ENCODE measurements at places on chromosomes 5 and 9.

- DNase-seq = peak; percentile 46
Observed at GRCh38 chr5:101390151-101390908, 487.2 kb upstream of the ST8SIA4 start.

GRCh38 chr9:124779368-124780059 lies 2.6 kb downstream of the OLFML2A start:
- DNase-seq = peak; percentile 74

- DNase-seq = no peak
Observed at GRCh38 chr9:36966371-36967097, 67.5 kb downstream of the PAX5 start.

DNA sequence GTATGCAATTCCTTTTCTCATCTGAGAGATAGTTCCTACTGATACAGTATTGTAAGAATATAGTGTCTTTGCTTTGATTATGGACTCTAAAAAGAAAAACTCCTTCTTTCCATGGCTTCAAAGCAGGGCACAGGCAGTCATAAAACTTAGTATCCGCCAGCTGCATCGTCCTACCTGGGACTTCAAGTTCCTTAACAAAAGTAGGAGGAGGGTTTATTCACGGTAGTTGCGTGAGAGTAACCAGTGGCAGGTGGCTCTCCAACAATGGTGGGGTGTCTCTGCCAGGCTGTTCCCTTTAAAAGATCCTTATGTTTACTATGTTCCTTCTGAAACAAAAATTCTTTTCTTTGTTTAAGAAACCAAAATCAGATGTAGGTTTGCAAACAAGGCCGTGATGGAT lies 173.5 kb upstream of the DMAC1 start:
- no peak for DNase-seq

- peak; percentile 87 for DNase-seq
Observed at GRCh38 chr5:141814064-141814964, 63.9 kb downstream of the PCDH1 start.

DNA sequence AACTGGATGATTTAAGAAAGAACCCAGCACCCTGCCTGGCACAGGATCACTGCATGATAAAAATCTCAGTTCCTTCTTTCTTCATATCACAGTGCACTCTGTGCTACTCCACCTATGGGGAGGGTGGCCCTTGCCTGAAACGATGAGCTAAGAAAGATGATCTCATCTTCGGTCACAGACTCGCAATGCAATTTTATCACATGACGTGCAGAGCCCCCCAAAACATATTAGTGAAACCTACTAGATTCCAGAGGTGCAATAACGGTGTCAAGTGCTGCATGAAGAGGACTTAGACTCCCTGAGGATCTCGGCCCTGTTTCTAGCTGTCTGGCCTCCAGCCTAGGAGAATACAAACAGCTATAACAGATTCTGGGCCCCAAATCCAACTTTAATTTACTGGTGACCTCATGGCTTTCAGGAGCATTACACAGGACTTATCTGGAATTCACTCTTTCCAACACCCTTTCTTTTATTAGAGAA lies 104.0 kb downstream of the EBF1 start:
- no peak for DNase-seq

GRCh38 chr9:73565833-73566465 lies 414.3 kb downstream of the ANXA1 start:
- peak; percentile 49 for DNase-seq

- DNase-seq = no peak
Observed at GRCh38 chr9:86201474-86202337, 57.8 kb downstream of the C9orf153 start.

- DNase-seq = no peak
Observed at GRCh38 chr5:111043712-111044506, 27.6 kb upstream of the TSLP start.

DNA sequence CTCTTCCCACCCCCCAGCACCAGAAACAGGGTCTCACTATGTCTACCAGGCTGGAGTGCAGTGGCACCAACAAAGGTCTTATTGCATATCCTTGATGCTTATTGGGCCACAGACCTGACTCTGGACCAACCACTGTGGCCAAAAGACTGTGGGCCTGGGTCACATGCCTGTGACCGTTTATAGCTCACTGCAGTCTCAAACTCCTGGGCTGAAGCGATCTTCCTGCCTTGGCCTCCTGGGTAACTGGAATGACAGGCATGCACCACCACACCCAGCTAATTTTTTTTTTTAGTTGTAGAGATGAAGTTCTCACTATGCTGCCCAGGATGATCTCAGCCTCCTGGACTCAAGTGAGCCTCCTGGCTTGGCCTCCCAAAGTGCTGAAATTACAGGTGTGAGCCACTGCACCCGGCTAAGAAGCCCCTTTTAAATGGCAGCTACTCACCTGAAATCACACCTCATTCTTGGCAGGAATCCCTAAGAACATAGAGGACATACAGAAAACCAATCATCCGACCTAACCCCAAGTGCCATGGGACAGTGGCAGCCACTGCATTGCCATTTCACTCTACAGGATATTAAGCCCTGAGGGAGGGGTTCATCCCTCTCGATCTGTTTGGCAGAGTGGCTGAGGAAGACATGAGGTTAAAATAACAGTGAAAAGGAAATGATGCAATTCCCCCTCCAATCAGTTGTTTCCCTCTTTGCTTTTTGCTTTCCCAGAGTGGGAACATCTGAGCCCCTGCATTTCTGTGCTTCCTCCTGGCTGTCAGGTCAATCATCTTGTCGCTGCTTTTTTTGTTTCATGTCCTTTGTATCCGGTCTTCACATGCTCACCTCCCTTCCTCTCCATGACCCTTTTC lies 74.6 kb downstream of the LRRC70 start:
- DNase-seq = no peak

DNA sequence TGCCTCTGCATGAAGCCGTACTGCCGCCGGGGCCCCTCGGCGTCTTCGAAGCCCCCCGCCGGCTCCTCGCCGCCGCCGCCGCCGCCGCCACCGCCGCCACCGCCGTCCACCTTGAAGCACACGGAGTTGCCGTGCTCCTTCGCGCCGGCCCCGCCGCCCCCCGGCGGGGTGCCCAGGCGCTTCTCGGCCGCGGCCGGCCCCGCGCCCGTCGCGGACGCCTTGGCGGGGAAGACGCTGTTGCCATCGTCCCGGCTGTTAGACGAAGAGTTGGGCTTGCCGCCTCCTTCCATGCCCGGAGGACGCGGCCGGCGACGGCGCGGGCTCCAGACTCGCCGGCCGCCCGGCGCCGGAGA lies 400 bp downstream of the HCN1 start:
- DNase-seq = no peak

- peak; percentile 44 for DNase-seq
Observed at GRCh38 chr9:14349447-14350348, 35.8 kb upstream of the NFIB start.

DNA sequence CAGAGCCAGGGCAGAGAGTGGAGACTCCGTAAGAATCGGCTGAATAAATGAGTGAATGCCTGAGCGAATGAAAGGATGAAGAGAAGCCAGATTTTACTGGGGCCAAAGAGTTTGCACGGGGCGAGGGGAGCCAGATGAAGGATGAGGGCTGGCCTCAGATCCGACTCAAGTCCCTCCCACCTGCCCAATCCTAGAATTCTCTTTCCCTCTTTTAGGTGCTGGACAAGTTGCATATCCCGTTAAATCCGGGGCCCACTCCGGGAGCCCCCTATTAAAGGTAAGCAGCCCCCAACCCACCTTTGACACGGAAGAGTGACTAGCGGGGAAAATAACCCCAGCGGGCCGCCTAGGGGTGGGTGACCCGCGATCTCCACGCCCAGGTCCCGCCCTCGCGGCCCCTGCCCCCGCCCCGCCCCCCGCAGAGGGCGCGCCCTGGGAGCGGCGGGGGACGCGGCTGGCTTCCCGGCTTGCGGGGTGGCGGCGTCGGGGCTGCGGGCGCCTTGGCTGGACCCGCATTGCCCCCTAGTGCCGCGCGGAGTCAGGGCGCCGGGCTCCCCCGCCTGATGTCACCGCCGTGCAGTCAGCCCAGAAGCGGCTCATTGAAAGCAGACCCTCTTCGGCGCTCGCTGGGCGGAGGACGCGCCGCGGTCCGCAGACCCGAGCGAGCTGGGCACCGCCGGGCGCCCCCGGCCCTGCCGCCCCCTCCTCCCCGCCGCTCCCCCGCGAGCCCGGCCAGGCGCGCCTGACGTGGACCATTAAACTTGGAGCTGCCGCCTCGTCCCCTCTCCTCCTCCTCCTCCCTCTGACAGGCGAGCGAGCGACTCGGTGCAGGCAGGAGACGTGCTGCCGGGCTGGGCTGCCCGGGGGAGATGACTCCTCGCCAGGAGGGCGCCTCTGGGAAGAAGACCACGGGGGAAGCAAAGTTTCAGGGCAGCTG lies at the start of gene ADRA1B:
Gene ADRA1B, plus strand, starts transcription at position 579 of the 937 bp plus-strand sequence. CDS start 424 bp downstream, outside the sequence.
- peak; percentile 73 for DNase-seq

GRCh38 chr5:169827769-169828168 lies 152.5 kb downstream of the INSYN2B start:
- no peak for DNase-seq

- DNase-seq = peak; percentile 31
Observed at GRCh38 chr5:132466433-132467286, 23.9 kb downstream of the IRF1 start.

GRCh38 chr9:134895908-134896833 lies 15.6 kb downstream of the FCN2 start:
- DNase-seq = no peak

DNA sequence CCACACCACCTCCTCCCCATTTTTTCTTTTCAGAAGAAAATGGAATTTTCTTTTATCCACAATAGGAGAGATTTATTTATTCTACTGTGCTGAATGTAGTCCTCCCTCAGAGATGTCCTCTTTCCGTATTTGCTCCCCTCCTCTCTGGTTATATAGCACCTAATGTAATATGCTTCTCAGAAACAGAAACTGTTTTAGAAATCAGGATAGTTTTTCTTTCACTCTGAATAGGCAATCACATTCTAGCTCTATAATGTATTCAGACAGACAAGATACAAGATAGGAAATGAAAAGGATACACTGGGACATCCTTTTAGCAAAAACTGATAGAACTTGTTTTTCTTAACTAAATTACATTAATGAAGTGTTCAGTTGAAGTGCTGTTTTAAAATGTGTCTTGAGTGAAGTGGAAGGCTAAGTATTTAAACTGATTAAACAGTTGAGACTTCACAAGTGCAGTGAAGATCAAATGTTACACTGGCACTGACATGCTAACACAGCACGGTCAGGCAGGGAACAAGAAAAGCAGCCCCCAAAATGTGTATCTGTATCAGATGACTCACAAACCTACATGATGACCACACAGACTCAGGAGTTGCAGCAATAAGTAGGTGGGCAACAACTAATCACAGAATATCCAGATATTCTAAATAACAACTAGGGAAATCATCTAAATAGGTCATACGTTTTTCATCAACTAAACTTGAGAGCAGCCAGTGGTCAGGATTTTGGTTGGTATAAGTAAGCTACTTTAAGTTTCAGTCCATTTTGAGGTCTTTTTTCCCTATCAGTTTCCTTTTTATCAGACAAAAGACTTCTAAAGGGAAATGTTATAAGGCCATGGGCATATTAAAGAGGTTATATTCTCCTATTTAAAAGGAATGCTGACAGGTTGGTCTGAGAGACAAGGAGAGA lies 260.4 kb downstream of the MLLT3 start:
- no peak for DNase-seq

GRCh38 chr5:180328296-180329137 lies 24.6 kb downstream of the GFPT2 start:
- peak; percentile 95 for DNase-seq

- no peak for DNase-seq
Observed at GRCh38 chr9:134814598-134815215, 65.9 kb upstream of the FCN2 start.

- no peak for DNase-seq
Observed at GRCh38 chr5:75078027-75078426, 25.7 kb upstream of the GCNT4 start.

DNA sequence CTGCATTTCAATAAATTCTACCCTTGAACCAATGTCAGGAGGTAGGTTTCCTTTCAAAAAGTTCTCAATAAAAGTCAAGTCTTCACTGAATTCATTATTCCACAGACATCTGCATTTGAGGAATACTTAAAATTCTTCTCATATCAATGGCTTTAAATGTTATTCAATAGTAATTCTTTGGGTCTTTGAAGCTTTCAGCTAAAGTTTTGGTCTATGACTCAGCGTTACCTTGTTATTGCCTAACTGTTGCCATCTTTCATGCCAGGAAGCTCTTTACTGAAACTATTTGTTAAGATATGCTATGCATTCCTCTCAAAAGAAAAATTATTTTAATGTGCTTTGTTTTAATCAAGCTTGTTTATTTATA lies 170.5 kb downstream of the NNT start:
- no peak for DNase-seq

GRCh38 chr5:80234116-80234948 lies 21.5 kb downstream of the SERINC5 start:
- no peak for DNase-seq

- DNase-seq = no peak
Observed at GRCh38 chr9:134853893-134854292, 26.7 kb upstream of the FCN2 start.

DNA sequence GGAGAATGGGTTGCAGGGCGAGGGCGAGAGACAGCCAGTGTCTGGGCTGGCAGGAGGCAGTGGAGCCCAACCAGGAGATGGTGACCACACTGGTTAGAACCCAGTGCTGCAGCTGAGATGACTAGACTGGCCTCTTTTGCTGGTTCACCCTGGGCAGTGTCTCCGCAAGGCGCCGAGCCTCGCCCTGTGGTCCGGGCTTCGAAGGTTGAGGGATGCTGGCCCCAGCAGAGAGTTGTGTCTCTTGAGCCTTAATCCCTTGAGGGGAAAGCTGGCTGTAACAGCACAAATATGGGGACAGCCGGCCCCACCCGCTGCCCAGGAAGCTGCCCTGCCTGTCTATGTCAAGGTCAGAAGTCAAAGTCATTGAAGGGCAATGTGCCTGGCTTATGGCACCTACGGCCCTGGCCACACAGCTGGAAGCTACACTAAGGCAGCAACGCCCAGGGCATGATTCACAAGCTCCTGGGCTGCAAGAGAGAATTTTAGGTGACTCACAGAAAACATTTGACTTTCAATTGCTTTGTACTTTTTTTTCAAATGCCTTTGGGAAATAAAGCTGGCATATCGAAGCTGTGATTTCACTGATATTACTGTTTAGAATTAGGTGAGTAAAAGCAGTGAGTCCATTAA lies 33.3 kb downstream of the NKX2-5 start:
- peak; percentile 22 for DNase-seq

DNA sequence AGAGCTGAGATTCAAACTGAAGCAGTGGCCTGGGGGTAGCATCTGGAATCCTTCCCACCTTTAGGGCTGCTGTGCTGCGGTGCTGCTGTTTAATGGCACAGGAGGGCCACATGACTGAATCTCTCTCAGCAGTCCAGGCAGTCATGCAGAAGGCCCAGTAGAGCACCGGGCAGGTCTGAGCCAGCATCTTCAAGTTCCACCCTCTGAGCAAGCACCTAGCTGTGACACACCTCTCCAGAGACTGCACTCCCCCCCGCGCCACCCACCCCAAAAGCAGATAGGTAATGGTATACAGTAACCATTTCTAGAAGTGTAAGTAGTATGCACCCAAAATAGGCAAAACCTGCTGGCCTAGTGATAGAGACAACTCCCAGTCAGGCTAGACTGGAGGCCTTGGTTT lies 8.2 kb downstream of the IL4 start:
- DNase-seq = no peak

All from ELF-1 (cell line).